ENCODE measurements at places on chromosomes 3 and 15. TPM values are rescaled to one million over a fixed set of nuclear protein-coding genes. Genes with fewer than 3 reads are reported as not detected.
A peak's percentile ranks its signal among the peaks of the same experiment; 100 is the strongest.

ZPLD1 gene
- 0.44 TPM for polyA plus RNA-seq

LEKR1 gene
- 23.0 TPM for polyA plus RNA-seq

ATG7 gene
- 52.9 TPM for polyA plus RNA-seq

AADACL2 gene
- 0.36 TPM for polyA plus RNA-seq

DNA sequence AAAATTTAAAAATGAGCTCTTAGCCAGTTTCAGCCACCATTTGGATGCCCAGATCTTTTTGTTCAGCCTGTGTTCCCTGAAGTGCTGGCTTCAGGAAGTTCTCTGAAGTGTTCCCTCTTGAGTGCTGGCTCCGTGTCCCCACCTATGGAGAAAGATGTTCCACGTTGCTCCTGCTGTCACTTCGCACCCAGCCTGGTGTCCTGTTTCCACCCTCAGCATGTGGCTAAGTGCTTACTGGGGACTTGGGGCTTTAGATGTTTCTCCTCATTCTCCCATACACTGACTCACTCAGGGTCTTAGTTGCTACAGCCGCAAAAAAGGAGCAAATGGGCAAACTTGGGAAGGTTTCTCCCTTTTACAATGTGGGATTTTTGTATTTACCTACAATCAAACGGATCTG lies 16.6 kb downstream of the CHCHD6 start:
- no peak overlapping the region for H3K4me3 ChIP-seq
- no peak for DNase-seq
- no peaks in the 10 kb centered on the region for H3K36me3 ChIP-seq
- H3K27ac ChIP-seq = no peak overlapping the region
- H3K4me1 ChIP-seq = no peaks in the 10 kb centered on the region

GRCh38 chr3:186971578-186971977 lies 41.3 kb downstream of the ST6GAL1 start:
- H3K4me3 ChIP-seq = no peak overlapping the region
- H3K27ac ChIP-seq = no peak overlapping the region
- no peaks in the 10 kb centered on the region for H3K36me3 ChIP-seq
- H3K4me1 ChIP-seq = peaks cover 16% of the 10 kb centered on the region

GRCh38 chr3:11350374-11350773 lies 78.2 kb downstream of the ATG7 start:
- H3K27me3 ChIP-seq = no peaks in the 10 kb centered on the region
- no peaks in the 10 kb centered on the region for H3K36me3 ChIP-seq
- H3K4me1 ChIP-seq = no peaks in the 10 kb centered on the region
- no peak overlapping the region for H3K4me3 ChIP-seq
- no peak for DNase-seq

- no peaks in the 10 kb centered on the region for H3K27me3 ChIP-seq
- no peaks in the 10 kb centered on the region for H3K36me3 ChIP-seq
- H3K27ac ChIP-seq = no peak overlapping the region
- H3K4me3 ChIP-seq = no peak overlapping the region
- no peaks in the 10 kb centered on the region for H3K4me1 ChIP-seq
- DNase-seq = no peak
Observed at GRCh38 chr3:62135741-62136140, 237.6 kb downstream of the FEZF2 start.

- no peak for DNase-seq
- H3K4me3 ChIP-seq = no peak overlapping the region
- H3K27ac ChIP-seq = no peak overlapping the region
- H3K36me3 ChIP-seq = no peaks in the 10 kb centered on the region
Observed at GRCh38 chr3:126907557-126907956, 75.4 kb upstream of the PLXNA1 start.

DNA sequence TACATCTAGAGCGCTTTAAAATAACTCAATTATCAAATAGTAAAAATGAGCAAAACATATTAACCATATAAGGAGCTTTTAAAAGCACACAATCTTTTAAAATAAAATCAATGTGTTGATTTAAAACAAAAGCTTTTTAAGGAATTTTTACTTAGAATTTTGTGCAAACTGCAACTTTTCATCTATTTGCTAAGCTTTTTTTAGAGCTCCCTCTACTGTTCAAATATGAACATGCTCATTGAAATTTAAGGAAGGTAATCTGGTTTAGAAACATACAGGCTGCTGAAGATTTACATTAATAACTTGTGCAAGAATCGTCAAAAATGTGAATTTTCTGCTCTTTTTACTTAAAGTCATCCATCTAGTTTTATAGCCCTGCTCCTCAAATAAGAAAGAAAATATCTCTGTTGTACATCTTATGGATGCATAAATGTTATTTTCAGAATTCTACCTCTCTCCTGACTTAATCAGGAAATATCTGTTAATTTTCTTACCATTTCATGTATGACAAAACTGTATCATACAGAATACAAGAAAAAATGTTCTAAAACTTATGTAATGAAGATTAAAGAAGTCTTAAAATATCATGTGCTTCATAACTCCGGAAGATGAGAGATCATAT lies 469.4 kb upstream of the ROBO2 start:
- no peak overlapping the region for H3K4me3 ChIP-seq
- no peaks in the 10 kb centered on the region for H3K36me3 ChIP-seq
- H3K27ac ChIP-seq = no peak overlapping the region
- DNase-seq = no peak

GRCh38 chr3:183801601-183802000 lies 23.8 kb downstream of the MAP6D1 start:
- H3K27me3 ChIP-seq = no peaks in the 10 kb centered on the region
- peaks cover 3% of the 10 kb centered on the region for H3K4me1 ChIP-seq

- H3K4me1 ChIP-seq = peaks cover 25% of the 10 kb centered on the region
- H3K36me3 ChIP-seq = no peaks in the 10 kb centered on the region
- H3K27me3 ChIP-seq = no peaks in the 10 kb centered on the region
- no peak overlapping the region for H3K27ac ChIP-seq
Observed at GRCh38 chr3:52200981-52201679, 3.2 kb downstream of the ALAS1 start.

DNA sequence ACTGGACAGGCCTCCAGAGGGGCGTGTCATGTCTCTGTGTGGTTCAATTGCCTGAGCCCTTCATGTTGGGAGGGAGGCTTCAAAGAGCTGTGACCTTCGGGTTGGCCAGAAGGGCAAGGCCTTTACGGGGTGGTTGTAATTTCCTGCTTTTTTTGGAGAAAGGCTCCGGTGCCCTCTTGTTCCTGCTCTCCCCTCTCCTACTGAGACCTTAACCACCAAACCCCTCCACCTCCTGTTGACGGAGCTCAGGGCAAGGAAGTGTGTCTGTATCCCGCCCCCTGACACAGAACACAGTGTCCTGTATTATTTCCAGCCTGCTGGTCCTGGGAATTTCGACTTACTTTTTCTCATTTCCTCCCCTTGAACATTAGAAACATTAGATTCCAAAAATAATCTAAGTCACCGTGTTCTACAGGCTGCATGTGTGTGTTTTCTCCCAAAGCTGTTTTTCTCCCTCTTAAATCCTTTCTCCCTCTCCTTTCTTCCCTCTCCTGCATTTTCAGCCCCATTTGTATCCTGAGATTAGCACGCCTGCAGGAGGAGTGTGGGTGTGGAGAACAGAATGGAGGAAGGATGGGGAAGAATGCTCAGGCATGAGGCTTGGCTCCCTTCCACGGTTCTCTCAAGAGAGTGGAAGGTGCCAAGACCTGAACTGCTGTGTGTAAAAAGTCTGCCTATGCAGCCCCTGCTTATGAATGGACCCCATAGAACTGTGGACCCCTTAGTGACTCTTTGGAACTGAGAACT lies 285.4 kb upstream of the ROPN1 start:
- H3K36me3 ChIP-seq = no peaks in the 10 kb centered on the region
- H3K27me3 ChIP-seq = no peaks in the 10 kb centered on the region
- no peak overlapping the region for H3K4me3 ChIP-seq
- H3K4me1 ChIP-seq = peaks cover 28% of the 10 kb centered on the region
- DNase-seq = peak; percentile 67

DNA sequence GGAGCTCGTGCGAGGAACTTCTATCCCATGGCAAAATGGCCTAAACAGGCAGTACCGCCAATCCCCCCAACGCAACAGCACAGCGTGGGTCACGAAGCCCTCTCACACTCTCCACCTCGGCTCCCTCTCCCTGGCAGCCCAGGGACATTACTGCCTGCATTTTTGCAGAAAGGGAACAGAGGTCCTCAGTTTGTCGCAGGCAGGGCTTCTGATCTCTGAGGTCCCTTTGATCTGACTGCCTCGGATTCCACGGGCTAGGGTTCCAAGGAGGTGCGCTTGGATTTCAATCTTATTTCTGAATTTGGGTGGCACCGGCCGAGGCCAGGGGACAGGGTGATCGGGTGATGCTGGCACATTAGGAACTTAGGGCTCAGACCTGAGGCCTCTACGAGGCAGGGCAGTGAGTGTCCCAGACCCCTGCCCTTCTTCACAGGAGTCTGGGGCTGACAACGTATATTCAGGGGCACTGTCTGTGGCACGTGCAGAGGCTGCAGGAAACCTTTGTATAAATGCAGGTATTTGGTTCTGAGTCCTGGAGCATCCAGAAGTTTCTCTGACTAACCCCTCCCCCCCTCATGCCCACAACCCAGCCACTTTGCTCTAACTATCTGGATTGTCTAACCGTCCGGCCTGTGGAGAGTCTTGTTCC lies 197.9 kb downstream of the XXYLT1 start:
- no peaks in the 10 kb centered on the region for H3K4me1 ChIP-seq
- no peaks in the 10 kb centered on the region for H3K36me3 ChIP-seq
- no peak overlapping the region for H3K4me3 ChIP-seq
- no peaks in the 10 kb centered on the region for H3K27me3 ChIP-seq
- DNase-seq = no peak
- no peak overlapping the region for H3K27ac ChIP-seq

DNA sequence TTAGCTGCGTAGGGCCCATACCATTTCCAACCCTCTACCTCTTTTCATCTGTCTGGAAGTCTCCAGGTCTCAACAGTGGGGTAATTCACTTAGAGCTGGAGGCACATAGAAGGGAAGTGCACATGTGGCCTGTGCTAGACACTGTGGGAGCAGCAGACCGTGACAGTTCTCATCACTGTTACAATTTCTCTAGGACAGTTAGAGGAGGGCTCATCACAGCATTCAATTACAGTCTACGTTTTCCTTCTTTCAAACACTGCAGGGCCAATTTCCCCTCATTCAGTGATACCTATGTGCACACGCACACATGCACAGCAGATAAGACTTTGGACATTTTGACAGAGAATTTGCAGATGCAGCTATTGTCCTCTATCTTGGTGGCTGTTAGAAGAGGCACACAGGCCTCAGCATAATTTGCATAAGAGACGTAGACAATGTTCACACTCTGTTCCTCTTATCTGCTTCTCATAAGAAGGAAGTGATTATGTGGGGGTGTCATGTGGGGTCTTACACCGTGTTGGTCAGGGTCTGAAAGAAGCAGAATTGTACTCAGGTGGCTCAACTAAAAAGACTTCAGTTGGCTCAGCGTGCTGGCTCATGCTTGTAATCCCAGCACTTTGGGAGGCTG lies 12.6 kb upstream of the HRG start:
- no peaks in the 10 kb centered on the region for H3K36me3 ChIP-seq
- no peak for DNase-seq
- no peaks in the 10 kb centered on the region for H3K4me1 ChIP-seq
- H3K27me3 ChIP-seq = no peaks in the 10 kb centered on the region

- no peaks in the 10 kb centered on the region for H3K27me3 ChIP-seq
- no peak overlapping the region for H3K4me3 ChIP-seq
- no peaks in the 10 kb centered on the region for H3K4me1 ChIP-seq
Observed at GRCh38 chr15:87849181-87849580, 407.4 kb downstream of the NTRK3 start.

- H3K27me3 ChIP-seq = no peaks in the 10 kb centered on the region
- peak overlapping the region; percentile 73 for H3K27ac ChIP-seq
- peak; percentile 72 for DNase-seq
- no peaks in the 10 kb centered on the region for H3K36me3 ChIP-seq
- H3K4me1 ChIP-seq = peaks cover 60% of the 10 kb centered on the region
Observed at GRCh38 chr15:63519548-63520178, 15.3 kb downstream of the USP3 start.
